ENCODE measurements at places on chromosomes 16 and 17.

DNA sequence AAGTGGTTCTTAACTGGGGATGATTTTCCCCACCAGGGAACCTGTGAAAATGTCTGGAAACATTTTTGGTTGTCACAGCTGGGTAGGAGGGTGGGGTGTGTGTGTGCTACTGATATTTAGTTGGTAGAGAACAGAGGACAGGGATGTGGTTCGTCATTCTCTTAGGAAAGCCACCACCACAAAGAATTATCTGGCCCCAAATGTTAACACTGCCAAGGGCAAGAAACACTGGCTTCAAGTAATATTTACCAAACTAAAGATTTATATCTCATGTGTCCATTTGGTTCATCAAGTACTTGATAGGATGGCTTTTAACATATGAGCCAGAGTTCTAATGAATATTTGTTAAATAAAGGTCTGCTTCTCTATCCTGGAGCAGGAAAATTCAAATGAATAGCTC is 19.5 kb downstream of the MPHOSPH6 start:
- DNase-seq: no peak

- peak; percentile 23 for DNase-seq
These were observed 1.9 kb downstream of the EPN3 start for GRCh38 chr17:50534222-50534978.

DNA sequence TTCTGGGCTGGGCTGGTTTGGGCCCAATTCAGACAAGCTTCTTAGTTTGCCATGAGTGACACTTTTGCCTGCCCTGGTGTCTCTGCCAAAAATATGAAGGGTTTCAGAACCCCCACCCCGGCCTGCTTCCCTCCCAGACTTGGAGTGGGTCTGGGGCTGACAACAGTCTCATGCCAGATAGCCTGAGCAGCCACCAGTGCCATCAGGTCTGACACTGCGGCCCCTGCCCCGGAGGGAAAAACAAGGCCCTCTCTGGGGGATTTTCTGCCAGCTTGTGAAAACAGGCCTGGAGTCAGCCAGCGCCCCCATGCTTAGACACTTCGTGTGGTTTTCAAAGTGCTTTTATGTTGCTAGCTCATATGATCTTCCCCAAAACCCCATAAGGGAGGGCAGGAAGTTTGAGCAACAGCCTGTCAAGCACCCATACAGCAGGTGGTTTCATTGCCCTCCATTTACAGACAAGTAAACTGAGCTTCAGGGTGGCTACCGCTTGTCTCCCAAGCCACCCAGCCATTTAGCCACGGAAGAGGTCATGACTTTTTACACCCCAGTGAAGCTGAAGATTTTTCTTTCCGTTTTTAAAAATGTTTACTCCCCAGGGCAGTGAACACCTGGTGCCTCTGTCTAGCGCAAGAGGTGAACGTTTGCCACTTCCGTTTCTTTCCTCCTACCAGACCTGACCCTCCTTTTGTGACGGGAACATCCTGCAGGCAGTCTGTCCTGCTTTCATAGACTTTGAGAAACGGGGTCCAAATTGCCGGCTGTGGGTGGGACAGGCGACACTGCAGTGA is 300.6 kb downstream of the SEC14L1 start:
- DNase-seq: no peak

DNA sequence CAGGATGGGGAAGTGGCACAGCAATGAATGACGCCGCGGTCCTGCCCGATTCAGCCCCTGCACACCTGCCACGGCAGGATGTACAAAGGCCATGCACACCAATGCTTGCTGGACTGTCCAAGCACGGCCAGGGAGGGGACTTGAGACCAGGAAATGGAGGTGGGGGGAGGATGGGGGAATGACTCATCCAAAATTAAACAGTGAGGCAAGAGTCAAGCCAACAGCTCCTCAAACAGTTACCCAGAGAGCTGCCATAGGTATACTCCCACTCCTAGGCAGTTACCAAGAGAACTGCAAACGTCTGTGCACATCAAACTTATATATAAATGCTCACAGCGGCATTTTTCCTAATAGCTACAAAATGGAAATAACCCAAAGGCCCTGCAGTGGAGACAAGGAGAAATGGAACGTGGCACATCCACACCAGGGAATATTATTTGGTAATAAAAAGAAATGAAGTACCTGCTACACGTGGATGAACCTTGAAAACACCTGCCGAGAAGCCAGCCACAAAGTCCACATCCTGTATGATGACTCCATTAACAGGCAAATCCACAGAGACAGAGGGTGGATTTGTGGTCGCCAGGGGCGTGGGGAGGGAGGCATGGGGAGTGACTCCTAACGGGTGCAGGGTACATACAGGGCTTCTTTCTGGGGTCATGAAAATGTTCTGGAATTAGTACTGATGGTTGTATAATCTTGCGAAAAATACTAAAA is 54.1 kb downstream of the VAC14 start:
- peak; percentile 74 for DNase-seq

DNA sequence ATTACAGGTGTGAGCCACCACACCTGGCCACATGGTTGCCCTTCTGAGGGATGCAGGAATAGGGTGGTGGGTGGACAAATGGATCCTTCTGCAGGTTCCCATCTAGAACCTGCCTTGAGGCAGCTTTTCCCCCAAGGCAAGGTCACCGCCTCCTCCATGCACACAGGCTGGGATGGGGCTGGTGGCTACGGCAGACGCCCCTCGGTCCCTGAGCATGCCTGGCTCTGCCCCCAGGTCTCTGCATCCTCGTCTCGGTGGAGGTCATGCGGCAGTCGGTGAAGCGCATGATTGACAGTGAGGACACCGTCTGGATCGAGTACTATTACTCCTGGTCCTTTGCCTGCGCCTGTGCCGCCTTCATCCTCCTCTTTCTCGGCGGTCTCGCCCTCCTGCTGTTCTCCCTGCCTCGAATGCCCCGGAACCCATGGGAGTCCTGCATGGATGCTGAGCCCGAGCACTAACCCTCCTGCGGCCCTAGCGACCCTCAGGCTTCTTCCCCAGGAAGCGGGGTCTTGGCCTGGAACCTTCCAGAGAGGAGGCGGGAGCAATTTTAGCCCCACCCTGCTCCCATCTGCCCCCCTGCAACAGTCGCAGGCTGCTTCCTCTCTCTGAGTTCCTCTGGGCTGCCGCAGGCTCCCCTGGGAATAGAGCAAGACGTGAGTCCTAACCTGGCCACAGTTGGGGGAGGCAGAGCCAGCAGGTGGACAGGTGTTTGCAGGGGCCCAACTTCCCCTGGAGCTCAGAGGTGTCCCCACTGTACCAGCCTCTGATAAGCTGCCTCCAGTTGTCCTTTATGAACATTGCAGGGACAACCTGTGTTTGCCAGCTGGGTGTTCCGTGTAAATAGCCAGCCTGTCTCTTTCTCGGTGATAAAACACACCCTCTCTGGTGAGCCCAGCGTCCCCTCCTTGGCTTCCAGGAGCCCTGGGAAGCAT is 11.7 kb downstream of the CACNG1 start:
- DNase-seq: no peak

DNA sequence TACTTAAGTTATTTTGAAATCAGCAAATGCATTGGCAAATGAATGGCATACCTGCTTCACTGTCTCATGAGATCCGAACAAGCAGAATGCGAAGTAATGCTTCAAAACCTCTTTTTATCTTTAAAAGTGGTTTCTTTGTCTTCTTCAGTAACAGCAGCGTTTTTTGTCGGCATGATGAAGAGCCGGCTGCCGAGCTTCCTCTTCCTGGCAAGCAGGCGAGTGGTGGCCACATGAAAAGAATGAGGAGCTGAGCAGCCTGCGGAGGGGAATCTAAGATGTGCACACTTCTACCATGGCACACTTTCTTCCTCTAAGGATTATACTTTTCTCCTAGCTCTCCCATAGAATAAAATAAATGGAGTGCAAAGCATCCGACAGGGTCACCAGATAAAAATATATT is 42.4 kb upstream of the AKTIP start:
- no peak for DNase-seq
